ENCODE measurements at places on chromosomes 3 and 15. TPM values are rescaled to one million over a fixed set of nuclear protein-coding genes. Genes with fewer than 3 reads are reported as not detected.

DNA sequence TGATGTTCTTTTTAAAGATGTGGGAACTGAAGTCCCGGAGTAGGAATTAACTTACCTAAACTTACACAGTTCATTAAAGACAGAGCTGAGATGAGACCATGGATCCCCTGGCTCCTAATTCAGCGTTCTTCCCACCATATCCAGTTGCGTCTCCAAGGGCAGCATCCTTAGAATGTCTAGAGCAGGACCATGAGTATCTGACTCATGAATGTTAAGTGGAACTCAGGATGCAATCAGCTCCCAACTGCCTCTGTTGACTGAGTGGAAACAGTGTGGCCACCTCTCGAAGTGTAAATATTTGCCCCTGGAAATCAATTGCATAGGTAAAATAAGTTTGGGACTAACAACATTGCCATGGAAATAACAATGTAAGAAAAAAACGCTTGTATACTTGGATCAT is 2.5 kb downstream of the SNTN start:
- DNase-seq = no peak

IQSEC1 gene
- 31.7 TPM for total RNA-seq

GRCh38 chr3:8617921-8618320 is 26.7 kb downstream of the SSUH2 start:
- DNase-seq = no peak

SHF gene
- total RNA-seq = 23.5 TPM

DNA sequence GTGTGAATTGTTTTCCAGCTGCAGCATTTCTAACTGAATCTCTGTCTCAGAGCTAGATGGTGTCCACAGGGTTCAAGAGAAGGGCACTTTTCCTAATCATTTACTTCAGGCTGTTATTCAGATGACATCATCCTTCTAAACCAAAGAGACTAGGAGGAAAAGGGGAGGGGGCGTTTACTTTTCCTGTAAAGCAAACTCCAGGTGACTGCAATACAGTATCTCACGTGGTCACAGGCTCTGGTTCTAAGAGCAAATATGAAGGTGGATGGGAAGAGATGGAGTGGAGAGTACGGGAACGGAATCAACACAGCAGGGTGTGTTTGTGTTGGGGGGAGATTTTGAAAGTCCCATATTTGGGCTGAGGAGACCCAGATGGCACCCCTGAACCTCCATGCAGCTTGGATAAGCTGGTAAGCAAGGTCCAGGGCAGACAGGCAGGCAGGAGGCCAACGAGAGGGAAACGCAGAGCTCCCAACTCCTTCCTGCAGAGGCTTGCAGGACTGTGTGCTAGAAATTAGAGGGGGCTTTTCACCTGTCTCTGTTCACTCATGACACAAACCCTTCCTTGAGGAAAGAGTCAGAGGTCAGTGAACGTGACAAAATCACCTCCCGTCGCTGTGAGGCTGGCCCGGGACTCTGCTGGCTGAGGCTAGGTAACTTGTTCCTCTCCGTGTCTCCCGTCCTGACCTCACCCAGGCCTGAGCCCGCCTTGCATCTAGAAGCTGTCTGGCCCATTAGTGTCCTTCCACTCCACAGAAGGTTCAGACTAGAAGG is 151.2 kb downstream of the OPA1 start:
- no peak for DNase-seq

DNA sequence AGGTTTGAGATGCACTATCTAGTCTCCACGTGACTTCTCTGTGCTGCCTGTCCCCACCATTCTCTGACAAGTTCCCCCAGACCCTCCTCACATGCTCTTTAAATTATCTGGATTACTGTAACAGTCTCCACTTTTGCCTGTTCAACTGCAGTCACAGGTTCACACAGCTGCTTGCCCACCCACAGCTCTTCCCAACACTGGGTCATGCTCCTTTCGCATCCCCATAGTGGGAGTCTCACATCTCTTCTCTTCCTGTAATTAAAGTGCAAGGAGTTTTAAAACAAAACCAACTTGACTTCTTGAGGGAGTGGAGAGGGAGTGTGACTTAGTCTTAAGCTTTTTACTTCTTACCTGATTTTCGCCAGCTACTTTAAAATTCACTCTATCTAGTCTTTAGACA is 178.8 kb downstream of the PLCL2 start:
- DNase-seq = no peak

Data from activated CD8-positive, alpha-beta T cell treated with anti-CD3 and anti-CD28 coated beads for 36 hours (primary cell).